ENCODE measurements at places on chromosomes 12 and 14. TPM values are rescaled to one million over a fixed set of nuclear protein-coding genes. Genes with fewer than 3 reads are reported as not detected.

- no peak overlapping the region for H3K4me3 ChIP-seq
- no peaks in the 10 kb centered on the region for H3K36me3 ChIP-seq
- H3K27ac ChIP-seq, result no peak overlapping the region
- H3K4me1 ChIP-seq, result no peaks in the 10 kb centered on the region
- H3K27me3 ChIP-seq, result no peaks in the 10 kb centered on the region
These were observed 25.5 kb downstream of the CFAP251 start for GRCh38 chr12:121943926-121944325.

- peak overlapping the region; percentile 15 for H3K4me3 ChIP-seq
- no peak overlapping the region for H3K27ac ChIP-seq
- no peaks in the 10 kb centered on the region for H3K36me3 ChIP-seq
- peaks cover 8% of the 10 kb centered on the region for H3K4me1 ChIP-seq
These were observed 5.0 kb upstream of the RFLNA start for GRCh38 chr12:124289634-124290600.

DNA sequence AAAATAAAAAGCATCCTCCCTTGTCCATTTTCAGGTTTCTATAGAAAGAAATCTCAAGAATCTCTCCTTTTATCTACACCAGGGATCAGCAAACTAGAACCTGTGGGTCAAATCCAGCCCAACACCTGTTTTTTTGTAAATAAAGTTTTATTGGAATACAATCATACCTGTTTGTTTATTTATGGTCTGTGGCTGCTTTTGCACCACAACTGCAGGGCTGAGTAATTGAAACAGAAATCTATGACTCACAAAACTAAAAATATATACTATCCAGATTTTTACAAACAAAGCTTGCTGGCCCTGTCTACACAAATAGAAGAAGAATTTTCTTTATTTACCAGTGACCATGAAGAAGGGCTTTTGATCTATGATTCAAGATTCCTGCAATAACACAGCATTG lies 95.1 kb upstream of the COCH start:
- H3K4me3 ChIP-seq, result no peak overlapping the region
- H3K27ac ChIP-seq, result no peak overlapping the region
- no peaks in the 10 kb centered on the region for H3K27me3 ChIP-seq

GRCh38 chr14:82192387-82192786 lies 658.7 kb upstream of the SEL1L start:
- H3K36me3 ChIP-seq, result no peaks in the 10 kb centered on the region
- no peaks in the 10 kb centered on the region for H3K27me3 ChIP-seq
- H3K27ac ChIP-seq, result no peak overlapping the region
- no peaks in the 10 kb centered on the region for H3K4me1 ChIP-seq
- H3K4me3 ChIP-seq, result no peak overlapping the region

DNA sequence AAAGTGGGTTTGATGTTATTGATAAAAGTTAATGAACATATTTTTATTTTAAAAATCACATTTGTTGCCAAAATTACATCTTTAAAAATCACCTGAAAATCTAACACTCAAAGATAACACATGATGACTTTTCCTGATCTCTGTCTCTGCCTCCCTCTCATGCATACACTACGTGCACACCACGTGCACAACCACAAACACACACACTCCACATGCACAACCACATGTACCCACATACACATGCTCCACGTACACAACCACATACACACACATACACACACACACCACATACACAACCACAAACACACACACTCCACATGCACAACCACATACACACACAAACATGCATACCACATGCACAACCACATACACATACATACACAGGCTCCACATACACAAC lies 61.8 kb upstream of the TMEM132C start:
- no peak overlapping the region for H3K27ac ChIP-seq
- no peaks in the 10 kb centered on the region for H3K36me3 ChIP-seq
- no peaks in the 10 kb centered on the region for H3K4me1 ChIP-seq
- no peak for DNase-seq
- no peaks in the 10 kb centered on the region for H3K27me3 ChIP-seq

- no peaks in the 10 kb centered on the region for H3K4me1 ChIP-seq
- no peaks in the 10 kb centered on the region for H3K36me3 ChIP-seq
- H3K4me3 ChIP-seq, result no peak overlapping the region
- no peak overlapping the region for H3K27ac ChIP-seq
- no peak for DNase-seq
These were observed 24.6 kb downstream of the TTC9 start for GRCh38 chr14:70666361-70666686.

DNA sequence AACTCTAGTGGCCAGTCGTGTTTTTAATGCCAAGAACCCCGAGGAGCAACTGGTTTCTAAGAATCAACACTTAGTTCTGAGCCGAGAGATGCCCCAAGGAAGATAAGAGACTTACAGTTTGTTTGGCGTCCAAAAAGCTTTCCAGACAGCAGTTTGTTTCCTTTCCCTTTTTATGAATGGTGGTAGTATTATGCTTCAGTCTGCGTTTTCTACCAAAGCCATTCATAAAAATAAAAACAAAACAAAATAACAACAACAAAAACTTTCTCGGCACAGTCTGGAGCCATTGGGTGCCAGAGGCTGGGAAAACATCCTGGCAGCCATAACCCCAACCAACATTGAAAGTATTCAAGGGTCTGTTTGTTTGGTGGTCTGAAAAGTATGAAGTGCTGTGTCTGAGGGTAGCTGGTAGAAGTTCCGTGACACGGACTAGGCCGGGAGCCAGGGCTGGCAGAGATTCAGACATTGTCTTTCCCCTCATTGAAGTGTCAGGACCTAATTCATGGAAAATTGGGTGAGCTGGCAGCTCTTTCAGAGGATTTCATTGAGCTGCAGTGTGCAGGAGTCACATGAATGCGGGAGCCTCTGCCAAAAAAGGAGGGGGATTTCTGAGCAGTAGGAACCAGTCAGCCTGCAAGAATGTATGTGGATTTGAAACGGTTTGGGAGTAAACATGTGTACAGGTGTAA lies 124.2 kb downstream of the HMGA2 start:
- peak overlapping the region; percentile 29 for H3K27ac ChIP-seq
- no peak overlapping the region for H3K4me3 ChIP-seq
- peak; percentile 90 for DNase-seq
- H3K27me3 ChIP-seq, result peaks cover 11% of the 10 kb centered on the region
- H3K4me1 ChIP-seq, result no peaks in the 10 kb centered on the region
- H3K36me3 ChIP-seq, result no peaks in the 10 kb centered on the region

DNA sequence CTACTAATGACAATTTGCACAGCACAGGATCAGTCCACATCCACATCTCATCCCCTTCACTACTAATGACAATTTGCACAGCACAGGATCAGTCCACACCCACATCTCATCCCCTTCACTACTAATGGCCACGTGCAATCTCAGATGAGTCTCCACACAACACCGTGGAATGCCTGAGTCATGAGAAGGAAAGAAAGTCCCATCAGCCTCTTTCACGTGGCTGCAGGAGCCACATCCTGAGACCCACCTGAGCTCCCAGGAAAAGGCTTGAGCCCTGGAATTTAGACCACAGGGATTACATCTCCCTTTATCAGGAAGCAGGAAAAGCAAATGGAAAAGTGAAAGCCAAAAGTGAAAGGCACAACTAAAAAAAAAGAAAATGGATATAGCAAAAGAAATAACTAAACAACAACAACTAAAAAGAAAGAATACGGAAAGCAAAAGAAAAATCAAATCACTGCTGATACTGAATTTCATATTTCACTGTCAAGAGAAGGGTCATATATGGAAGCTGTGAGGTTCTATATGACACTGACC lies 1300.5 kb downstream of the TMEM121 start:
- H3K4me1 ChIP-seq, result no peaks in the 10 kb centered on the region
- H3K27me3 ChIP-seq, result no peaks in the 10 kb centered on the region
- no peaks in the 10 kb centered on the region for H3K36me3 ChIP-seq
- no peak for DNase-seq
- no peak overlapping the region for H3K27ac ChIP-seq

DNA sequence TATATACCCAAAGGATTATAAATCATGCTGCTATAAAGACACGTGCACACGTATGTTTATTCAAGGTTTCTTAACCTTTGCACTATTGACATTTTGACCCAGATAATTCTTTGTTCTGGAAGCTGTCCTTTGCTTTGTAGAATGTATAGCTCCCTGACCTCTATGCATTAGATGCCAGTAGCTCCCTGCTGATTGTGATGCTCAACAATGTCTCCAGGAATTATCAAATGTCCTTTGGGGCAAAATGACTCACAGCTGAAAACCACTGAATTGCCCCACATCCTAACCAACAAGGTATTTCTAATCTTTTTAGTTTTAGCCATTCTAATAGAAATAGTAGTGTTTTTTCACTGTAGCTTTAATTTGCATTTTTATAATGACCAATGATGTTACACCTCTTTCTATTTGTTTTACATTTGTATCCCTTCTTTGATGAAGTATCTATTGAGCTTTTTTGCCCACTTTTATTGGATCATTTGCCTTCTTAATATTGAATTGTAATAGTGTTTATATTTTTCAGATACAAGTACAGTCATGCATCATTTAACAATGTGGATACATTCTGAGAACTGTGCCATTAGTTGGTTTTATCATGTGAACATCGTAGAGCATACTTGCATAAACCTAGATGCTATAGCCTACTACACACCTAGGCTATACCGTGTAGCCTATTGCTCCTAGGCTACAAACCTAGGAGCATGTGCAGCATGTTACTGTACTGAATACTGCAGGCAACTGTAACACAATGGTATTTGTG lies 10.4 kb upstream of the NOPCHAP1 start:
- no peak overlapping the region for H3K4me3 ChIP-seq
- H3K4me1 ChIP-seq, result no peaks in the 10 kb centered on the region
- H3K36me3 ChIP-seq, result peaks cover 3% of the 10 kb centered on the region
- no peak for DNase-seq

GRCh38 chr12:98845957-98846356 lies 200.9 kb downstream of the APAF1 start:
- DNase-seq, result no peak
- H3K4me1 ChIP-seq, result no peaks in the 10 kb centered on the region
- H3K27me3 ChIP-seq, result no peaks in the 10 kb centered on the region
- H3K36me3 ChIP-seq, result no peaks in the 10 kb centered on the region

WNT5B gene
- 0.97 TPM for total RNA-seq

- DNase-seq, result peak; percentile 32
- no peaks in the 10 kb centered on the region for H3K36me3 ChIP-seq
- no peak overlapping the region for H3K4me3 ChIP-seq
- no peak overlapping the region for H3K27ac ChIP-seq
These were observed 26.9 kb downstream of the DAAM1 start for GRCh38 chr14:59215322-59215721.

DDN gene
- total RNA-seq, result 0.08 TPM

KLHL33 gene
- 0.33 TPM for total RNA-seq
